Kidney (tissue), 22 donors: ENCODE measurements at places on chromosomes 7 and 10.

DNA sequence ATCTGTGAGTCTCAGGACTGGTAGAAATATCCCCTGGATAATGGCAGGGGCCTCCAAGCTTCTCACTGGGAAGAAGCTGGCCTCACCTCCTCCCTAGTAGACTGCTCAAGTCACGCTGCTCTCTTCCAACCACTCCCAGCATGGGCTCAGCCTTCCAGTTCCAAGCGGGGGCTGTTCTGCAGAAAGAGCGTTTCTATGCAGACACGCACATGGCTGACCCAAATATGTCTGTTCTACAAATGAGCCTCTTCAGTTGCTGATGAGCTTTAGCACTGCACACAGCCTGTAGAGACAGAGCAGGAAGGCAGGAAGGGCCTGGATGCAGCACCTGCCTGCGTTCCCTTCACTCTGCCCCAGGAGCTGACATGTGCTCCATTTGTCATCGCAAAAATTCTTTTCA lies 523.9 kb upstream of the MGMT start:
- no peak for DNase-seq

GRCh38 chr10:35453855-35454532 lies 117.7 kb downstream of the CCNY start:
- DNase-seq: no peak

DNA sequence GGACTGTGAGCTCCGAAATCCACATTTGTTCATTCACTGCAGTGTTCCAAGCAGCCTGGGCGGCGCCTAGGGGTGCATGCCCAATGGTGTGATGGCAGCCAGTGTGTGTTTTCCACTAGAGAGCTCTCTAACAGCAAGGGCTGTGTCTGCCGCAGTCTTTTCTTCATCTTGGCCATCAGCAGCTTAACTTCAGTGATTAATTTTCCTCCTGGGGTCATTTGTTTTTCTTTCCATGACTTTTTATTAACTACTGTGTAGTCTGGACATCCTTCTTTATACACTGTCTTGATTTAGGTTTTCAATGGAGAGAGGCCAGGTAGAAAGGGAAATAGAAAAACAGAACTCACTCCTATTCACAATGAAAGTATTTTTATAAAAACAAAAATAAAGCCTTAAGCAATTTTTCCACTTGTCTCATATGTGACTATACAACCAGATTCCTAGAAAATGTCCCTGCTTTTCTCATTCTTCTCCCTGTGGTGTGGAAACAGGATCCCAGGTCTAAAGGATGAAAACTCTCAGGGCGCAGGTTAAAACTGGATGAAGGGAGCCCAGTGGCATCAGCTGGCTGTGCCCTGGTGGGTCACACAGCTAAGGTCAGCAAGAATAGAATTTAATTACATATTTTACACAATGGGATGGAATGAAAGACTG lies 176.8 kb downstream of the PKD1L1 start:
- DNase-seq: no peak

- DNase-seq: no peak
Observed at GRCh38 chr7:130758429-130759056, 24.5 kb upstream of the KLF14 start.

- DNase-seq: no peak
Observed at GRCh38 chr7:134339475-134339874, 22.7 kb upstream of the SLC35B4 start.

DNA sequence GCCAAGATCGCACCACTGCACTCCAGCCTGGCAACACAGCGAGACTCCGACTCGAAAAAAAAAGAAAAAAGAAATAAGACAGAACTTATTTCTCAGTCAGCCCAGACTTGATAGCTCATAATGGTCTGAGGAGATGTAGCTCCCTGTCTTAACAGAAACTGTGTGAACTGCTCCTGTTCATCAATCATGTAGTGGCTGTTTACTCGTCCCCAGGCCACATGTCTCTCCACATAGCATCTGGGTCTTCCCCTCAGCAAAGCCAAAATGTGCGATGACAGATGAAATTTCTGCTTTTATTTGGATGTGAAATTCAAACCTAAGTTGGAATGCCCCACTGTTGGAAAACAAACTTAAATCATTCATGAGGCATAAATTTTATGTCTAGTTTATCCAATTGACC lies 219.0 kb downstream of the CACNA2D1 start:
- no peak for DNase-seq
